ENCODE measurements at places on chromosomes 6 and 20.

- DNase-seq, result no peak
Observed at GRCh38 chr6:26539071-26539615, 977 bp downstream of the HMGN4 start.

DNA sequence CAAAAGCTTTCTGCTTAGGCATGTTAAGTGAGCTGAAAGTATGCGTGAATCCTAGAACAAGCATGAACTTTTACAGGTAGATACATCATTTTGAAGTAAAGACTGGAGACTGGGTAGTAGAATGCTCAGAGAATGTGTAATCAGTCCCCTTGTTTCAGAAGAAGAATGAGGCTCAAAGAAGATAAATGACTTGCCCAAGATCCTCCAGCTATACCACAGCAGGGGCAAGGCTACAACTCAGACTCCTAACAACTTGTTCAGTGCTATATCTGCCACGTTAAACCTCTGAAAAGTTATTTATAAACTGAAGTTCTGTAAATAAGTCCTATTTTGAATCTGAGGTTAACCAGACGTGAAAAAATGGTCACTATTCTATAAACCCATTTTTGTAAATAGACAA is 2.9 kb downstream of the RIPOR2 start:
- no peak for DNase-seq

GRCh38 chr20:11247046-11248010 is 573.5 kb upstream of the JAG1 start:
- no peak for DNase-seq

- DNase-seq, result no peak
Observed at GRCh38 chr20:54356801-54357200, 118.6 kb upstream of the DOK5 start.

DNA sequence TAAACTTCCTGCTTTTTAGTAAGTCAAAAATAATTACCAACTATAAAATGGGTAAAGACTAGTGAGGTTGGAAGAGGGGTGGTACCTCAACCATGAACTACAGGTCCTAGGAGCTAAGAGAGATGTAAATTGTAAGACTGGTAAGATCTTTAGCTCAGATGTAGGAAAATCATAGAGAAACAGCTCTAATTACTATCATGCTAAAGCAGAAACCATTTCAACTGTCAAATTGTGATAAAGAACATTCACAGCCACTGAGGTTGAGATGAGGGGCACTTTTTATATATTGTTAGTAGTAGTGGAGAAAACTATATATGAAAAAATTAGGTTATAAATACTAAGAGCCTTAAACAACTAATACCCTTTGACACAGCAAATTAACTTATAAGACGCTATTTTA is 20.0 kb downstream of the CDK19 start:
- DNase-seq, result no peak

DNA sequence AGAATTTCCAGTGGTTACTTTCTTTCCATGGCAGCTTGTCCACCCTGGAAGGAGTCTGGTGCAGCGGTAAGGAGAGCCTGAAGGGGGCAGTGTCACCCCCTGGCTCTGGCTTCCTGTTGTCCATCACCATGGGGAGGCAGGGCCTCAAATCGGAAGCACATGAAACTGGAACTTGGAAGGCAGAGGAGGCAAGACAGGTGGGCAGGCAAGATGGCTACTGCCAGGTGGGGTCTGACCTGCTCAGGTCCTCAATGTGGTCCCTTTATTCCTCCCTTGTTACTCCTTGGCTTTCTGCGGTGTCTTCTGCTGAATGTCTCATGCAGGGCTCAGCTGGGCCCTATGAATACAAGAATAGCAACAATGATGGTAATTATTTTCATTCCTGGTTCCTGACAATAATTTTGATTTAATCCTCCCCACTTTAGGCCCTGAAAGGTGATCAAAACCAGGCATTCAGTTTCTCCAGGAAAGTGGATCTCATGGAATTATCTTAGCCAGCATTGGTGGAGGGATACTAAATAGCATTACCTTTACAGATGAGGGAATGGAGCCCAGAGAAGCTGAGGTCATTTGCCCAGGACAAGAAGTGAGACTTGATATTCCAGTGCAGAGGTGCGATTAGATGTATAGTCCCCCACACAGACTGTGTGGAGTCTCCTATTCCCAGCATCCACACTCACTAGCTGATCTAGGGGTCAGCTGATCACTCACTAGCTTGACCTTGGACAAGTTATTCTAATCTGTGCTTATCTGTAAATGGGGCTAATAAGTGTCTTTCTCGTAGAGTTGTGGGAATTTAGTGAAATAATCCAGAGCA is 17.6 kb upstream of the SNAI1 start:
- DNase-seq, result no peak

DNA sequence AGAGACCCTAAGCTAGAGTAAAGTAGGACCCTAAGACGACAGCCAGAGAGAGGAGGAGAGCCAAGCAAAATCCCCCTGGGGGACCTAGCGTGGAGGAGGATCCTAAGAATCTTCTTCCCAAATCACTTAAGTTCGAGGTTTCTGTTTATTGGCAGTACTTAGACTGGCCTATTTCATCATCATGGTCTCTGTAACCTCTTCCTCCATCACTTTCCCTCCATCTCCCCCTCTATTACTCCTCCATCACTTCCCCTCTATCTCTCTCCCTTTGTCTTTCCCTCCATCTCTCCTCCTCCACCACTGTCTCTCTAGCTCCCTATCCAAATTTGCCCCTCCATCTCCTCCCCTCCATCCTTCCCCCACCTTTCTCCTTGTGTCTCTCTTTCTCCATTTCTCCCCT is 833.6 kb upstream of the FLRT3 start:
- DNase-seq, result no peak

- no peak for DNase-seq
Observed at GRCh38 chr6:3741477-3741871, 10.0 kb downstream of the PXDC1 start.

DNA sequence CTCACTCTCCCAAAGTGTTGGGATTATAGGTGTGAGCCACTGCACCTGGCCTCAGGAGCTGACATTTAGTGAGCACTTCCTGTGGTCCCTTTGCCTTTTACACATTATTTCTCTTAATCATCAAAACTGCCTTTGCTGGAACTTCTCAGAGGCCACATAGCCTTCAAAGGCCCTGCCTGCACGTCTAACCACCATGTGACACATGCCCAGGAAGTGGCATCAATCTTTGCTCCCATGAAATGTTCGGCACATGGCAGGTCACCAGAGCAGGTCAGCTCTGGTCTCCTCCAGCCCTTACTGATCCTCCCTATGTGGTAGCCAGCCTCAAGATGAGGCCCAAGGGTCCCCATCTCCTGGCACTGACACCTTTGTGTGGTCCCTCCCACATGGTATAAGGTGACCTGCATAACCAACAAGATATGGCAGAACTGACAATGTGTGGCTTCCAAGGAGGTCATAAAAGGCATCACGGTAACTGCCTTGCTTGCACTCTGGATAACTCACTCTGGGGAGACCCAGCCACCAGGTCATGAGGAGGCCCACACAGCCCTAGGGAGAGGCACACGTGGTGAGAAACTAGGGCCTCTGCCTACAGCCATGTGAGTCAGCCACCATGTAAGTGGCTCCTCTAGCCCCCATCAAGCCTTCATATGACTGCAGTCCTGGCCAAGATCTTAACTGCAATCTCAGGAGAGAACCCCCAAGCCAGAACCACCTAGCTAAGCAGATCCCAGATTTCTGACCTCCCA is 28.8 kb upstream of the HMGA1 start:
- DNase-seq, result no peak

GRCh38 chr6:42013134-42013516 is 37.2 kb upstream of the TAF8 start:
- DNase-seq, result no peak

DNA sequence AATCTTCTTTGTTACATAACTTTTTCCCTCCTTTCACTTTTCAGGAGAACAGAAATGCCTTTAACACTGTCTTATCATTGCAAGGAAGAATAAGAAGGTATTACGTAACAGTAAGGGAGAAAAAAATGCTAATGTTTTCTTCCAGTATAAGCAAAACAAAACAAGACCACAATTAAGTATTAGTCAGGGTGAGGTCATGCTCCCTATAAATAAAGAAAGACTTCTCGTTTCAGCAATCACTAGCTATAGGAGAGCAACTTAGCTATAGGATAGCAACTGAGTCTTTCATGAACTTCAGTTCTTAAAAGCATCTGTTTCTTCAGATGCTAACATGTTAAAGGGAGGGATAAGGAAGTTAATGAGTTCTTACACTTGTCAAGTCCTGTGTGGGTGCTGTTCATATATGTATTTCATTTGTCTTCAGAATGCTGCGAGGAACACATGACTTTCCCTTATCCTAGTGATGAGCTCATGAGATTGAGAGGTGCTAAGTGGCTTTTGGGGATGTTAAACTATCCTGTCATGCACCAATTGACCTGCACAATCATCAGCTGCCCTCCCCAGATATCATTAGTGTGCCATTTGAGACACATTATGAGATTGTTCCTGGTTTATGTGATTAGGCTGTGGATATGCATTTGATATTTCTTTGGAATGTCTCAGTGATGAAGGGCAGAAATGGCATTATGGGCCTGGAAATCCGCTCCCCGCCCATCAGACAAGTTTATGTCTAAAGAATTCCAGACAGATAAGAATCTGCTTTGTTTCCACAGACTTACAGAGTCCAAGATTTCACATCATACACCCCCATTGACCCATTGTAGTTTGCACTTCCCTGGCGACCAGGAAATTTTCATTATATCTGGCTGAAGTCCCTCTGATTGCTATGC is 37.5 kb downstream of the LAMA4 start:
- DNase-seq, result no peak

DNA sequence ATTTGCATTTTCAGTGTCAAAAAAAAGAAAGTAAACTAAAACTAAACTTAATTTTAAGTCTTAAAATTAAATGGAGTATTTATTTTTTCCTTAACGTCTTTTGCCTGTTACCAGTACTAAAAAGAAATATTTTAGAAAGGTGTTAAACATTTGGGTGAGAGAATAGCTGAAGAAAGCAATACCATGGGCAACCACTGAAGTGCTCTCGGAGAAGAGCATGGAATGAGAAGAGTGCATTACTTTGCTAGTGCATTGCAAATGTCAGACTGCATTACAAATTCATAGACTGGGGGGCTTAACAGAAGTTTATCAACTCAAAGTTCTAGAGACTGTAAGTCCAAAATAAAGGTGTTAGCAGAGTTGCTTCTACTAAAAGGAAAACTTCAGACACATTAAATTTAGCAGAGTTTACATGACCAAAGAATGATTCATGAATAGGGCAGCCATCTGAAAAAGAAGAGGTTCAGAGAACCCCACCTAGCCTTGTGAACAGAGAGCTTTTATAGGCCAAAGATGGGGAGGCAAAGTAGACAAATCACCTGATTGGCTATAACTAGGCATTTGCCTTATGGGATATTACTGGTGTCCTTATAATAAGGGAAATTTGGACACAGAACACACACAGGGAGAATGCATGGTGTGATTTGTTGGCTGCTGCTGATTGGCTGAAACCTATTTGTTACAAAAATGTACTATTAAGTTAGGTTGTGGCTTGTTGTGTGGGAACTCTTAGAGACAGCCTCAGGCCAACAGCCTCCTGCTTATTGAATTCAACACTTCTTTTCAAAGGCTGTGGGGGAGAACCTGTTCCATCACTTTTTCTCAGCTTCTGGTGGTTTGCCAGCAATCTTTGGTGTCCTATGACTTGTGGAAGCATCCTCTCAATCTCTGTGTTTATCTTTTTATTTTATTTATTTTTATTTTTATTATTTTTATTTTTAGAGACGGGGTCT is 106.7 kb upstream of the RREB1 start:
- no peak for DNase-seq

DNA sequence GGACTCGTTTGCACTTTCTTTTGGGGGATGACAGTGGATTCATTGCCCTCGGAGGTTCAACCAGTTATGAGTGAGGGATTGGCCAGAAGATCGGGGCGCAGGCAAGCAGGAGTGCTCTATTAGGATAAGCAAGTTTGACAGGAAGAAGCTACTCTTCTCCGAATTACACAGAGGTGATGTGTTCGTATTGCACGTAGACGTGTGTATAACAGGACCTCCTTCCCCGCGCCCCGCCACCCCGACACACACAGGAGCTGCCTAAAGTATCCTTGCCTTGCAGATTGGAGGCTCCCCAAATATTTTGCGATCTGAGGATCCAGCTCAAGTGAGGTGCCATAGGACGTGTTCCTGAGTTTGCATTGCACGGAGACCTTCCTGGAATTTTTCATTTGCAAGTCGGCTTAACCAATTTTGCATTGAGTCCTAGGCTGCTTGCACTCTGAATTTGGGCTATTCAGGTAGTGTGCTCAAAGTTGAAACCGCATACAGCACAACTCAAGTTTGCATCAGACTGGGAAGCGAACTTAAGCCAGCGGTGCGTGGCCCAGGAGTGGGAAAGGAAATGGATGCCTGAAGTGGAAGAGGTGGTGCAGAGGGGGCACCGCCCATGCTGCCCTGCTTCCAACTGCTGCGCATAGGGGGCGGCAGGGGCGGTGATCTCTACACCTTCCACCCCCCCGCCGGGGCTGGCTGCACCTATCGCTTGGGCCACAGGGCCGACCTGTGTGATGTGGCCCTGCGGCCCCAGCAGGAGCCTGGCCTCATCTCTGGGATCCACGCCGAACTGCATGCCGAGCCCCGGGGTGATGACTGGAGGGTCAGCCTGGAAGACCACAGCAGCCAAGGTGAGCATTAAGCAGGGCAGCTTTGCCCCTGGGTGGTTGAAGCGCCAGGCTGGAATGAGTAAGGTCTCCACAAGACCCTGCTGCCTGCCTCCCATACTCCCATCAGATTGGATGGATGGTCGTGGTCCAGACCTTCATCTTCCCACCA is 770 bp downstream of the TCF19 start:
- DNase-seq, result no peak

GRCh38 chr20:48846516-48847492 is 19.0 kb upstream of the PREX1 start:
- DNase-seq, result no peak

GRCh38 chr20:39910536-39910935 is 778.5 kb downstream of the MAFB start:
- DNase-seq, result no peak

GRCh38 chr20:43492101-43492500 is 15.4 kb upstream of the L3MBTL1 start:
- no peak for DNase-seq

GRCh38 chr6:95546148-95546547 is 31.2 kb upstream of the MANEA start:
- DNase-seq, result no peak

GRCh38 chr6:47221565-47221964 is 88.1 kb downstream of the TNFRSF21 start:
- DNase-seq, result no peak

GRCh38 chr6:135230711-135231468 is 49.8 kb downstream of the MYB start:
- no peak for DNase-seq

DNA sequence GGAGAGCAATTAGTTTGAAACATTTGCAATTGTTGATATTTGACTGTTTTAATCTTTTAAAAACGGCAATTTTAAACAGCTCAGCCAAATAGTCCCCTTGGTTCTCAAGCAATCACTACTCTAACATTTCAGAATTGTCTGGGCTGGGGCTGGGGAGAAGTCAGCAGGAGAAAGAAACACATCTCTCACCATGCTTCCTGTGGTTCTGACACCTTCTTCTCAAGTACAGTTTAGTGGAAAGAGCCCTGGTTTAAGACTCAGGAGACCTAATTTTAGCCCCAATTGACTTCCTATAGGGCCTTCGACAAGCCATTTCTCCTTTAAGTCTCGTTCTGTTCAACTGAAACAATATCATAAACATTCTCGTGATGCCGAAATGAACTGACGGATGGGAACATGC is 168.4 kb upstream of the CDYL start:
- DNase-seq, result no peak

- DNase-seq, result no peak
Observed at GRCh38 chr20:275791-276190, 14.8 kb downstream of the C20orf96 start.
